WTC11 (cell line): ENCODE measurements at places on chromosomes 13 and 19. TPM values are rescaled to one million over a fixed set of nuclear protein-coding genes. Genes with fewer than 3 reads are reported as not detected.
A peak's percentile ranks its signal among the peaks of the same experiment; 100 is the strongest.

DNA sequence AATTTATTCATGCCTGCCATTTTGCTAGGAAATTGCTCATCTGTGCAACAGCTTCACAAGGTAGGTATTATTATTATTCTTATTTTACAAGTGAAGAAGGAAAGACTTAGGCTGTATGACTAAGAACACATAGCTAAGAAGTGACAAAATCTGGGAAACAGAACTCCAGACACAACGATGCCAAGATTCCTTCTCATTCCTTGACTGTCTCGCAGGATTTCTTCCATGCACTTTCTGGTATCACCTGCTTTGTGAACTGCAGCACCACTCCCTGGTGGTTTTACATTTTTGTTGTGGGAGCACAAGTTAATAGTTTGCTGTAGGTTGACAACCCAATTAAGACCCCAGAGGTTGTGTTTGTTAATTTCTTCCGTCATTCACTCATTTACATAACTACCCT, 188.5 kb downstream of the LACC1 start:
- DNase-seq, result no peak

- DNase-seq, result no peak
These were observed 13.0 kb upstream of the FPR3 start for GRCh38 chr19:51781999-51782398.

- DNase-seq, result no peak
These were observed 102.7 kb downstream of the DCLK1 start for GRCh38 chr13:36028359-36029025.

- no peak for DNase-seq
These were observed 699 bp downstream of the IFNL1 start for GRCh38 chr19:39296906-39297305.

DNA sequence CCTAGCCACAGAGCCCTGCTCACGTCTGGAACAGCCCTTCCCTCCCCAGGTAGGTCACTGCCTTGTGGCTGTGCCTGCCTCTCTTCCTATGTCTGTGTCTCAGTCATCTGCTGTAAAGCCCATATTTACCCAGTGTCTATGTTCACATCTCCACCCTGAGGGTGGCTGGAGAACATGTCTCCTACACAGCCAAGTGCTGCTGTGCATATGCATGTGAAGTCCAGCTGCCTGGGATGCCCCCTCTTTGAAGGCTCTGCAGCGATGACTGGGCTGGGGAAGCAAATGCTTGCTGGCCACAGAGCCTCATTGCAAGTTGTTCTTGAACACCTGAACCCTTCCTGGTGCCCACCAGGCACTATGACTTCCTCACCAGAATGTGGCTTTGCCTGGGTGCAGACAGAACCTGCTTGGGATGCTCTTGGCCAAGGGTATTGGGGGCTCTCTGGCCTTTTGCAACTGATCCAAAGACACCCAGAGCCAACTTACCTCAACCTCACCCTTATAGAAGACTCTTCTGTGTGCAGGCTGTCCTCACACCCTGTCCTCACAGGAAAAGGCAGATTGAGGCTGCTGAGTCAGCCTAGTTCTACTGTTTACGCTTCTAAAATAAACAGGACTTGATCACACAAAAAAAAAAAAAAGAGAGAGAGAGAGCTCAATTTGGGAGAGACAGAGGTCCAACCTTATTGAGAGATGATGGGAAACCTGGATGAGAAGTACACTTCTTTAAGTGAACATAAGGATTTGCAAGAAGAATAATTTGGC, 26.5 kb downstream of the MRPL57 start:
- DNase-seq, result no peak

GRCh38 chr13:85833921-85834320, 34.7 kb upstream of the SLITRK6 start:
- no peak for DNase-seq

- DNase-seq, result peak; percentile 84
These were observed 610 bp upstream of the WBP4 start for GRCh38 chr13:41060724-41061074.

- DNase-seq, result no peak
These were observed 96.6 kb downstream of the TEX26 start for GRCh38 chr13:31029102-31029501.

- DNase-seq, result no peak
These were observed 529.3 kb upstream of the SPRY2 start for GRCh38 chr13:80870186-80870585.

GRCh38 chr19:48656840-48657474, 11.0 kb upstream of the CA11 start:
- no peak for DNase-seq

- no peak for DNase-seq
These were observed 4.1 kb upstream of the ZNF724 start for GRCh38 chr19:23254141-23254910.

DNA sequence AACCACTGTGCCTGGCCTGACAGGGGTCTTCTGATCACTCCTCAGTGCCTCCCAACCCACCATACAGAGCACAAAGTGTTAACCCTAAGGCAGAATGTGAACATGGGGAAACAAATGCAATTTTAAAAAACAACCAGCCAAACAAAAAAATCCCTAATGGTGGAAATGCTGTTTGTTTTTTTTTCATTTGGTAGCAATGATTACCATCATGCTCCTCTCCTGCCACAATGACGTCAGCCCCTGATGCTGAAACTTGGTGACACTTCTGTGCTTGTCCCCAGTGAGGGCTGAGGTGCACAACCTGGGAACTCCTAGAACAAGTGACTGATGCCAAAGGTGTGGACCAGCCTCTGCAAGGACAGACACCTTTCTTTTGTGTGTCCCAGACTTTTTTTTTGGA, 4.0 kb upstream of the TSPAN16 start:
- DNase-seq, result no peak

DNA sequence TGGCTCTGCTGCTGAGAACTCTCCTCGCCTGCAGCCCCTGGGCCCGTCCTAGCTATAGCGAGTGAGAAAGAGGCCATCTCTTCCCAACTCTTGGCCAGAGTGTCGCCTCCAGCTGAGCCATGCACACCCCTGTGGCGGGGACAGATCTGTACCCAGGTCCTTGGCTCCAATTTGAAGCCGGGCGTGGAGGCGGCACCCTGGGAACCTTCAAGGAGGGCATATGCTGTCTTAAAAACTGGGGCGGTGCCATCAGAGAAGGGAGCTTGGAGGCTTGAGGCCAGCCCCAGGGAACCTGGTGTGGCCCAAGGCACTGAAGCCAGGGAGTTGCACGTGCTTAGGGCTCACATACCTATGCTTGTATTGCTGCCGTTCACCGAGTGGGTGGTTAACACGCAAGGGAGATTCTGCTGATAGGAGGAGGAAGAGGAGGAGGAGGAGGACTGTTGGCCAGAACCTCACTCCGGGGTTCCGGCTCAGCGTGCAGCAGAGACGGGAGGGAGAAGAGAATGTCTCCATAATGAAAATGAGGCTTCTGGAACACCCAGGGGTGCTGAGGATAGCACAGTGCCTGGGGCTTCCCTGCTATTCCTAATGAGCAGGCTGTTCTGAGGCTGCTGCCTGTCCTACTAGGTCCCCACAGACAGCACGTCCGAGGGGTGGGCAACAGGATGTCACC, 40.7 kb downstream of the COMP start:
- DNase-seq, result no peak

DNA sequence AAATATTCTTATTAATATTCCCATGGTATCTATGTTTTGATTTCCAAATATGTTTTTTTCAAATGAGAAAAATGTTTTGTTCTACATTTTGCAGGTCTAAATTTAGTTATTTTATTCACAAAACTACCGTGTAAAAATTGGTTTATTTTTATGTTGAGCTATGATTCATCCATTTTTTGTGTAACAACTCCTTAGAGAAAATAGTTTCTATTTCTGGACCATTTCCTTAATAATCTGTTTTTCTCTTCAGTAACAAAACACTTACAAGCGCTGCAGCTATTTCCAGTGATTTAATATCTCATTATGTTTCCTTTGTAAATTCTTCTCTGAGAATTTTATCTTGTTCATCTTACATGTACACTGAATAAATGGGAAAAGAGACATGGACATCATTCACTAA, 550.7 kb upstream of the SLITRK5 start:
- no peak for DNase-seq

DNA sequence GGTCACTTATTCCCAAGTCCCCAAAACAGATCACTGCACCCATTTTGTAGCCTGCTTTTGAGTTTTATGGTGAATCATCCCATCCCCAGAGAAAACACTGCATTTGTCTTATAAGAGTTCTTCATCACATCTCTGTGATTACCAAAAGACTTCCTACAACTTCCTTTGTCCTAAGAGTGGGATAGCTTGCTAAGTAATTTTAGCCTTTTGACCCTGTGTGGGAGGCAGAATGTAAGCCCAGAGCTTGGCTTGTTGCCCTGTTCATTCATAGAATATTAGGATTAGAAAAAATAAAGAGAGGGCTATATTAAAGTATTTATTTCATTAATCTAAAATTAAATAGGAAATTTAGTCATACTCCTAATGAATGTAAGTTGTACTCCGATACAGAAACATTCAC, 213.3 kb downstream of the MZT1 start:
- no peak for DNase-seq

DNA sequence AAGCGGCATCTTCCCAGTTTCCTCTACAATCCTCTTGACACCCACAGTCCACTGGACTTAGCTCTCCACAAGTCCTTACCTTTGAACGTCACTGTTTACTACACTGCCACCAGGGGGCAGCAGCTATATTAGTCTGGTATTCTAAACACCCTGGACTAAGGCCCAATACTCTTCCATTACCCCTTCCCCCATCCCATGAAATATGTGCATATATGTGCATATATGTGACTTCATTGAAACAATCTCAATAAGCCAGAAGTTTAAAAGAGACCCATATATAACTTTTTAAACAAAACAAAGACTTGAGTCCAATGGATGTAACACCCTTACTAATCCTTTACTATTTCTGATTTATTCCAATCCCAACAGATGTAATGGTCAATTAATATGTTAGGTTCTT, 15.5 kb downstream of the GGACT start:
- DNase-seq, result peak; percentile 82

DNA sequence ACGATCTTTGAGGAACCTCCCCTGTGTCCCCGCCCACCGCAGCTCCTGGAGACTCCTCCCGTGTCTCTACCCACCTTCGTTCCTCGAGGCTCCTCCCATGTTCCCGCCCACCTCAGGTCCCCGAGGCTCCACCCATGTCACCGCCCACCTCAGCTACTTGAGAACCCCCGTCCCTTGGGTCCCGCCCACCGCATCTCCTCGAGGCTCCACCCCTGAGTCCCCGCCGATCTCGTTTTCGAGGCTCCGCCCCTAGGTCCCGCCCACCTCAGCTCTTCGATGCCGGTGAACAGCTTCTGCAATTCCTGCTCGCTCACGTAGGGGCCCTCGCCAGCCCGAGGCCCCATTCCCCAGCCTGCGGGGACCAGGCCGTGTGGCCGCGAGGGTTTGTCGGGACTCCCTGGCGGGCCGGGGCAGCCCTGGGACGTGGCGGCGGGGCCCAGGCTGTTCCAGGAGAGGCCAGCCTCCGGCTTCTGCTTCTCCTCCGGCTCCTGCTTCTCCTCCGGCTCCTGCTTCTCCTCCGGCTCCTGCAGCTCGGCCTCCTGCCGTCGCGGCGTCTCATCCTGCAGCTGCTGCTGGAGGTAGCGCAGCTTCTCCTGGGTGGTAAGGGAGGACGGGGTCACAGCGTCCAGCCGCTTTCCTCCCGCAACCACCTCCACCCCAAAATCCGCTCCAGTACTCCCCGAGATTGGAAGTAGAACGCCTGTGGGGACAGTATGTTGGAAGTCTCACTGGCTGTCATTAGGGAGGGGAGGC, 16.7 kb downstream of the TSKS start:
- DNase-seq, result peak; percentile 97

- DNase-seq, result peak; percentile 68
These were observed at the start of gene ANGPTL4 for GRCh38 chr19:8363803-8364771. Gene ANGPTL4 (plus strand): TSS chr19:8364155. CDS start chr19:8364322, 167 bp downstream.

Gene TUBA3C
- total RNA-seq, result not detected in 3 replicates

Gene GARIN5A
- 8.2 to 17.1 TPM (median 15.3 TPM) in 3 replicates for total RNA-seq

Gene TTC9B
- total RNA-seq, result 0.23 TPM in 1 of 3 replicates, not detected in the others

Gene RUBCNL
- 1.9 to 2.1 TPM (median 1.9 TPM) in 3 replicates for total RNA-seq

Gene CYP2B6
- 6.7 to 10.3 TPM (median 8.4 TPM) in 3 replicates for total RNA-seq

Gene SHISA7
- 0.79 to 0.94 TPM (median 0.87 TPM) in 3 replicates for total RNA-seq

Gene SH2D3A
- total RNA-seq, result 25.1 to 30.3 TPM (median 26.7 TPM) in 3 replicates

Gene ZNF90
- total RNA-seq, result 112 to 114 TPM (median 114 TPM) in 3 replicates

Gene FARP1
- total RNA-seq, result 80.8 to 96.6 TPM (median 91.1 TPM) in 3 replicates
